ENCODE measurements at places on chromosomes 4 and X.
A peak's percentile ranks its signal among the peaks of the same experiment; 100 is the strongest.

DNA sequence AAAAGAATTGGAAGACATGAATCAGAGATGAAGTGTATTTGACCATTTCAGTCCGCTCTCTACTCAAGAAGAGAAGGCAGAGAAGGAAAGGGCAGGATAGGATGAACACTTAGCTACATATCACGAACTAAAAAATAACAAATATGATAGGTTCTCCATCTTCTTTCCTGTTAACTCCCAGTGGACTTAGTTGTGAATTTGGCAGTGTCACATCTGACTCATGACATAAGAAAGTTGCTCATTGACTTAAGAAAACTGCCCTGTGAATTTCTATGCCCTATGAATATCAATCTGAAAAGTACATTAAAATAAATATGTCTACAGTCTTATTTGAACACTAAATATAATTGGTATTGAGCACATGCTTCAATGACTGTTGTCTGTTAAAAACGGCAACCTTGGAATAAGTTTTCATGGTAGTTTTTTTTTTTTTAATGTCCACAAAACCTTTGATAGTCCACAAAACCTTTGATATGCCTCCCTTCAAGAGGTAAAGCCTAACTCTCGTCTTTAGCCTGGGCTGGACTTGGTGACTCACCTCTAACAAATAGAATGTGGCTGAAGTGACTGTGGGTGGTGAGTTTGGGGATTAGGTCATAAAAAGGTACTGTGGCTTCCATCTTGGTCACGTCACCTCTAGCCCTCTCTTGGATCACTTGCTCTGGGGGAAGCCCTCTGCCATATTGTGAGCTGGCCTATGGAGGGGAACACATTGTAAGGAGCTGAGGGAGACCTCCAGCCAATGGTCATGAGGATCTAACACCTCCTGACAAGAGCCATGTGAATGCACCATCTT, 184.7 kb upstream of the S100G start:
- peak; percentile 67 for DNase-seq

DNA sequence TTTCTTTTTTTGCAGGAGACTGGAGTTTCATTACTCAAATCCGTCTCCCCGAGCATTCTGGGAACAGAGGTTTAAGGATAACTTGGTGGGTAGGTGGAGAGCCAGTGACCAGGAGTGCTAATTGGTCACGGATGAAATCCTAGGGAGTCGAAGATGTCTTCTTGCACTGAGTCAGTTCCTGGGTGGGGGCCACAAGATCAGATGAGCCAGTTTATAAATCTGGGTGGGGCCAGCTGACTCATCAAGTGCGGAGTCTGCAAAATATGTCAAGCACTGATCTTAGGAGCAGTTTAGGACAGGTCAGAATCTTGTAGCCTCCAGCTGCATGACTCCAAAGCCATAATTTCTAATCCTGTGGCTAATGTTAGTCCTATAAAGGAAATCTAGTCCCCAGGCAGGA, 741.3 kb downstream of the PCDH7 start:
- DNase-seq, result peak; percentile 28

GRCh38 chr4:184369871-184370270, 104.5 kb downstream of the IRF2 start:
- DNase-seq, result peak; percentile 17

DNA sequence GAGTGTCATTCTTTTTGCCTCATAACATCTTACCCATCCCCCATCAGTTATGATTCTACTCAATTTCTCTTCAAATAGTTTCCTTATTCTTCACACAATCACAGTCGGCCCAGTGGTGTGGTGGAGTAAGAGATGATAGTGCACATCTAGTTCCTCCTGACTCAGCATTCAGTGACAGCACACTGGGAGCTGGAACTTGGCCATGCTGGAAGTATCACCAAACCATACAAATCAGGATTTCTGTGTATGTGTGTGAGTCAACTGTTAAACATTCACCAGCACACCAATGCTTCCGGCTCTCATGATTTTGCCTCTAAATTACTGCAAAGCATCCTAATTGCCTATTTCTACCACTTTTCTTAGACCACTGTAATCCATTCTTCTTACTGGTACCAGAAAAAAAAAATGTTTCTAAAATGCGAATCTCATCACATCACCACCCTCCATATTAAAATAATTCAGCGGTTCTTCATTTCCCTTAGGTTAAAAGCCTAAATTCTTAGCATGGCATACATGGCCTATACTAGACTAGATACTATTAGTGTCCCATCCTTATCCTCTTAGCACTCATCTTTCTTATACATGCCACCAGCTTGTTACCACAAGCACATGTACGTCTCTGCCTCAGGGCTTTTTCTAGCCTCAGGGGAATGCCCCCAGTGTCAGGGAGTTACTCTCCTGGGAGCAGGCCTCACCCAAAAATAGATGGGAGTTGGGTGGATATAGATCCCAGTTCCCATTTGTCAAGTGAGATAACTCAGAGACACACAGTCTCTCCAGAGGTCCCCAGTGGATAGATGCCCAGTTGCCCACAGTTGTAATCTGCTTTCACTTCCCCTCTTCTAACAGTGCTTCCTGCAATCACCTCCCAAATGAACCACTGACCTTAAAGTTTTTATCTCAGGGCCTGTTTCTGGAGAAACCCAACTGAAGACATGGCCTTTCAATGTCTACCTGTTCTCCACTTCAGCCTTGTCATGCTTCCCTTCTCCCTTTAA, 49.2 kb upstream of the DDX53 start:
- peak; percentile 94 for DNase-seq

- DNase-seq, result peak; percentile 21
These were observed 1.1 kb downstream of the FBXW7 start for GRCh38 chr4:152534541-152535359.

DNA sequence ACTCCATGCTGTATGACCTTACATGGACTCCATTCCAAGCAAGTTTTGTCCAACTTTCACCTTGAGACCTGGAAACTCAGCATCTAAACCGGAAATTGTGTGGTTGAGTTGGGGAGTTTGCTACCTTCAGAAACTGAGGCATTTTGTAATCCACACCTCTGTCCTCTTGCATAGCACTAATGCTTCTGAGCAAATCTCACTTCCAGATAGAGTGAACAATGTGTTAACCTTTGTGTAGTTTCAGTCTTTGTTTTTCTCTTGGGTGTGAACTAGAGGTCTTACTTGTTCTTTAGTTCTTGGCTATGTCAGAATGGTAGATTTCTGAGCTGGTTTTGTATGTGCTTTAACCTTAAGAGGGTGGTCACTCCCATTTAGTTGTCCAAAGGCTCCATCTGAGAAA, 48.1 kb upstream of the TCEAL2 start:
- DNase-seq, result no peak

DNA sequence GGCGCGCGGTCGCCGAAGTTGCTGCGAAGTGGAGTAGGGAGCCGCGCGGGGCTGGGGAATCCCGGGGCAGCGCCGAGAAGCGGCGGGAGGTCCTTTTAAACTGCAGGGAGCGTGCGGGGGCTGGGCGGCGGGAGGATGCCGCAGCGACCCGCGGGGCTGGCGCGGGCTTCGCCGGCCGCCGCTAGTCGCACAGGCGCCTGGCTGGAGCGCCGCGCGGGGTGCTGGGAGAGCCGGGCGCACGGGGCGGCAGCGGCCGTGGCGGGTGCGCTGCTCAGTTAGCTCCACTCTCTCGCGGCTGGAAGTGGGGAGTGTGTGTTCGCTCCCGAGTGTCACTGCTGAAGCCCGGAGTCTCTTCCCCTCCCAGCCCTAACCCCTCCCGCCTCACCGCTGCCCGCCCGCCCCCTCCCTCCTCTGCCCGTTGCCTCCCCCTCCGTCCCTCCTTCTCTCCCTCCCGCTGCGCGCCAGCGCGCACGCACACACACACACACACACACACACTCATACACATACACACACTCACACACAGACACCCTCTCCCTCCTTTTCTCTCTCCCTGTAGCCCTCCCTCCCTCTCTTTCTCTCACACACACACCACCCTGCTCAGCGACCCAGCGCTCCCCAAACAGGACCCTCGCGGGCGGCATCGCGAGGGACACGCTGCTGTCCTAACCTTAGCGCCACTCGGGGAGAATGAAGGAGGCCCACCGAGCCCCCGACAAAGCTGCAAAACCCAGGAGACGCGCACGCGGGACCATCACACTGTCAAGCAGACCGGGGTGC, at the start of gene NDNF:
Gene NDNF, minus strand, starts transcription at position 312 of the 780 bp plus-strand sequence. CDS start 26,698 bp downstream, outside the sequence.
- peak; percentile 81 for DNase-seq

GRCh38 chr4:100095729-100096595, 94.3 kb downstream of the DDIT4L start:
- DNase-seq, result peak; percentile 78

All from fibroblast of skin of right biceps (primary cell).